Activated T-cell treated with anti-CD3 and anti-CD28 coated beads for 4 hours (primary cell): ENCODE measurements at places on chromosomes 4 and X.

DNA sequence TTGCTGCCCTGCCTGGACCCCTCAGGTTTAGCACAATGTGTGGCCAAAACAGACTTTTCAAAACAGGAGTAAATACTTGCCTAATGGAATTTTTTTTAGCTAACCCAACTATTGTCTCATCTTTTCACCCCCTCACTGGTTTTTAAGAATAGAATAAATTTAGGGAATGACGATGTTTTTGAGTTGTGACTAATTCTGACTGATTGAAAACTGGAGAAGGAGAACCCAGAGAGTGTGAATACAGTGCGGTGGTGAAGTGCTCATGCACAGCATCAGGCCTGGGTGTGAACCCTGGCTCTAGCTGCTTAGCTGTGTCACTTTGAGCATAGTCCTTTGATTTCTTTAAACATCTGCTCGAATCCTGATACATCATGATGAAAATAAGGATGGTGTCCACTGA is 10.5 kb downstream of the ANTXR2 start:
- no peak for DNase-seq

DNA sequence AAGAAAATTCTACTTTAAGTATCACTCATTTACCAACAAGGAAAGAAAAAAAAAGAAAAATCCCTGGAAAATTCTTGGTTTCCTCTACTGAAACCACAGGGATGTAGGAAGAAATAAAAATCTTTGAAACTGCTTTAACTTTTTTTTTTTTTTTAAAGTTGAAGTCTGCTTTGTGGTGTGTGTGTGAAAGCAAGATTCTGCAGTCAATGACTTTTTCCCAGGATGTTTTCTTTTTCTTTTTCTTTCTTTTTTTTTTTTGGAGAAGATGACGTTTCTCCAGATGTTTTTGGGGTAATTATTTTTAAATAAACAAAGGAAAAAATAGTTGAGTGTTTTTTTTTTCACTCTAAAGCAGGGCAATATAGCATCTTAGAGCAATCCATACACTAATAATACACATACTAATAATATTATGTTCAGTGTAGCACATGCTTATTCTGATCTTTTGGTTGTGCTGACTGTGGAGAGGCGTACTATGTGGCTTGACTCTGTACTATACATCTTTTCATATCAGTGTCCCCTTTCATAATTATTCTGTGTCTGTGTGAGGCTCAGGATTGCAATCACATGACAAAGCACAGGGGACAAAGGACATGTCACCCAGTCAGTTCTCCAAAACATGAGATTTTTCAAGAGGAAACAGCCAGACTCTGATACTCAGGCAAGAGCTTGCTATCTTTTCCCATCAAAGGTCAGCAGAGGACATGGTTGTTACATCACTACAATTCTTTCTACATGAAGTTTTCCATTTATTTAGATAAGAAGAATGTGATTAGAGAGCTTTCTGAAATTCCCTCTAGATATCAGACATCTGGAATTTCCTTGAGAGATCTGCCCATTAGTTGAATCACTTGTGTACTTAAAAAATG is 111.0 kb downstream of the PDE5A start:
- DNase-seq, result no peak

DNA sequence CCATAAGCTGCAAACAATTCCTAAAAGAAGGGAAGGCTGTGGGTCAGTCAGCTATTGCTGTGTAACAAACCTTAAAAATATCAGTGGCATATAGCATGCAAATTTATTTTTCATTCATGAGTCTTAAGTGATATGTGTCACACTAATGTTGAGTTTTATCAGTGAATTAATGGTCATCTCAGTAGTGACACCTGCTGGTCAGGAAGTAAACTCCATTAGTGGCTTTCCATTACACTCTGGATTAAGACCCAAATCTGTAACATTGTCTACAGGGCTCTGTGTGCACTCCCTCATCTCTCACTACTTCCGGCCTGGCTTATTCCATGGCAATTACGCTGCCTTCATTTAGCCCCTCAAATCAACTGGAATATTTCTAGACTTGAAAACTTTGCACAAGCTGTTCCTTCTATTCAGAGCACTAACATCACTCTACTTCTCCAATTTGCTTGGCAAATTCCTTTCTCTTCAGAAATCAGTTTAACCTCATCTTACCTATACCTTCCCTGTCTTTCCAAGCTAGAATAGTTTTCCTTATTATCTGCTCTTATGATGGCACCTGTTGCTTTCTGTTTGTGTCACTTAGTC is 217.3 kb upstream of the TAPT1 start:
- no peak for DNase-seq

- DNase-seq, result no peak
These were observed 183.3 kb upstream of the INTU start for GRCh38 chr4:127449449-127449848.

GRCh38 chr4:6960154-6960553 is 50.5 kb downstream of the TBC1D14 start:
- DNase-seq, result no peak

DNA sequence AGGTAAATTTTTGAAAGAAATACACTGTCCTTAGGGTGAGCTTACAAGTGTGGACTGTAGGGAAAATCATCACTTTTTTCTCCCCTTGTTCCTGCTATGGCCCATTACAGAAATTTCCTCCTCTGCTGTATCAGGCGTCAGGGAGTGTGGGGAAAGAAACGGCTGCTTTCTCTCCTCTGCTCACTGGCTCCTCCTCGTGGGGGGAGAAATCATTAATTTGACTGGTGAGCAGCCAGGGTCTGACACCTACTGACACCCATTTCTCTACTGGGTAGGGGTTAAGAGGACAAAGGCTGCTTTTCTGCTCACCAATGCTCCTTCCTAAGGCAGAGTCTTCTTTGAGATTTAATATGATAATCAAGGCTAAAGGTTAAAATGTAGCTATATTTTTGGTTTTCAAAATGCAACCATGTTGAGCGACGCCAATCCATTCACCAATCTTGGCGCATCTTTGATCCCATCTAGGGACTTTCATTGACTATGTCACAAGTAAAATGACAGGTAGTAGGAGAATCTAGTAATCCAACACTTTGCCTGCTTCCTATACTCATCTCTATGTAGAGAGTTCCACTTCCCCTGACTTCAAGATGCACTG is 25.1 kb downstream of the SETD7 start:
- DNase-seq, result peak; percentile 57

DNA sequence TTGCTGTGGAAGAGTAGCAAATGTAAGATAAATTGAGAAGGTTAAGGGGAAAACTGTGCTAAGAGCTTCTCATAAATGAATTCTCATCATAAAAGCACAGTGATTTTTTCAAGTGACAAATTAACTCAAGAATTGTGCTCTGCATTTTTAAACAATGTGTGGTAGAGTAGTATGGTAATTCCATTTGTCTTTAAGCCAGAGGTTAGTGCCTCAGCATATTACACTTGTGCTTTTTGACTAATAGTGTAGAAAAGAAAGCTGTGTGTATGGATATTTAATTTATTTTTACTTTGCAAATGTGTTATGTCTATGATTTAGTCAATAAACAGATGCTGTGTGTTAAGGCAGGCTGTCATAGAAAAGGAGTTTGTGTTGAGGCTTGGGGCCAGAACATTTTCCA is 61.0 kb downstream of the FHIP1A start:
- DNase-seq, result no peak

GRCh38 chr4:153785910-153786721 is 2.8 kb downstream of the SFRP2 start:
- DNase-seq, result no peak

DNA sequence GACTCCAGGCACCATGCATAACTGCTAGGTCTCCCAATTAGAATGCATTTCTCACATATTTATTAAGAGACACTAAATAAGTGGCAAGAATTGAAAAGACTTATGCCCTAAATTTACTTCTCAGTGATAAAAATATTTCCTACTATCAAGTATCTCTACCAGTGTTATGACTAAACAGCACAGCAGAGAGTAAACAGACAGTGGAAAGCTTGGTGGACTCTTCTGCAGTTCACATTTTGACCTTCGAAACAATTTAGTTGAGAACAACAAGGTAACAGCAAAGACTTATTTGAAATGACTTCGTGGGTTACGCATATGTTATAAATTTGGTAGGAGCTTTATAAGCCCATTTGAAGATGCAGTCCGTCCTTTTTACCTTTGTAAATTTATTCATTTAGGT is 16.3 kb upstream of the MAML3 start:
- DNase-seq, result no peak

- no peak for DNase-seq
These were observed 217.1 kb upstream of the SMIM31 start for GRCh38 chr4:164536814-164537213.

DNA sequence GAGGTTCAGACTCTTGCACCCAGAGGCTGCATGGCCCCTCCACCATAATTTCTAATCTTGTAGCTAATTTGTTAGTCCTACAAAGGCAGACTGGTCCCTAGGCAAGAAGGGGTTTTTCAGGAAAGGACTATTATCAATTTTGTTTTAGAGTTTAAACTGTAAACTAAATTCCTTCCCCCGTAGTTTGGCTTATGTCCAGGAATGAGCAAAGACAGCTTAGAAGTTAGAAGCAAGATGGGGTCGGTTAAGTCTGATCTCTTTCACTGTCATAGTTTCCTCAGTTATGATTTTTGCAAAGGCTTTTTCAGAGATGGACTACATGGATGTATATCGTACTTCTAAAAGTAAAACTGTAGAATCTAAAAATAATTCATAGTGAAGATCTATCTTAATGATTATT is 258.1 kb upstream of the IL1RAPL1 start:
- no peak for DNase-seq

- DNase-seq, result no peak
These were observed 25.6 kb downstream of the ZRSR2 start for GRCh38 chrX:15815779-15816437.

GRCh38 chr4:149999485-150000074 is 78.7 kb upstream of the DCLK2 start:
- no peak for DNase-seq

- no peak for DNase-seq
These were observed 90.2 kb downstream of the NHS start for GRCh38 chrX:17465201-17465600.

DNA sequence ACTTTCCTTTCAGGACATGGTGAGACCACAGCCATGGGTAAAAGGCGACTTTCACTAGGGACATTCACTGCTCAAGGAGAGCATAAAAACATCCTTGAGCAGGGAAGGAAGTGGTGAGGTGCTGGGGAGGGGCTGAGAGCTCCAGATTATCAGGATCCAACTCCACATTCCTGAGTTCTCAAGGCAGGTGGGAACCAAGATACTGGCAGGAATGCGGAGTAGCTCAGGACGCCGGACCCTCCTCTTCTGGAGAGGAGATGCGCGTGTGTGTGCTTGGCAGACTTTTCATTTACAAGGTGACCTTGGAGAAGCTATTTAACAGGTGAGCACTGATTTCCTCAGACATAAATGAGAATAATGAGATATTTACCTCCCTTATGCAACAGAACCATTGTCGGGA is 41.3 kb upstream of the TXK start:
- DNase-seq, result no peak

DNA sequence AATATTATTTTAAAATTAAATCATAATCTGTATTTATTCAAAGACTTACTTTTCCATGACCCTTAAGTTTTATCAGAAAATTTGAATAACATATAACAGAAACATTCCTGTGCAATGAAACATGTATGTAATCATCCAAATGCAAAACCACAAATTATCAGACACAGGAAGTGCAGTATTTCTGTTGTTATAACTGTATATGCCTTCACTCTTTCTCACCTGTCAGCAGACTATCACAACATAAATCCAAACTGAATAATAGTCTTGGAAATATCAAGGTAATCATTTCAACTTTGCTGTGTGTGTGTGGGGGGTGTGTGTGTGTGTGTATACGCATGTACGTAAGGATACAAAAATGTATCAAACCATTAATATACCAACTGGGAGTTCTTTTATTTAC is 285.9 kb downstream of the SLC7A11 start:
- no peak for DNase-seq

- DNase-seq, result no peak
These were observed 1958.6 kb downstream of the C4orf33 start for GRCh38 chr4:131054489-131055019.

DNA sequence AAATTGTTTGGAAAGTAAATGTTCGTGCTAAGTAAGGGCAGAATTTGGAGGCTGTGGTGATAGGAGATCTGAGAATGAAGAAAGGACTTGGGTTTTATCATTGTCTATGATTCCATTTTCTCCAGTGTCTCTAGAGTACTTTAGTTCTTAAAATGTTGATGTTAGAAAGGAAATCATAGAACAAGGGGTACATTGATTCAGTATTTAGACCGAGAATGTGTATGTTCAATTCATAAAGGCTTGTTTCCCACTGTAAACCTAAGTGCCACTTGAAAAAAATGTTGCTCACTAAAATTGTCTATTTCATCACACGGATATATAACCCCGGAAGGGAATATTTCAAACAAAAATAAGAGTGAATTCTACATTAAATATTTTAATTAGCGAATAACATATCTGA is 159.3 kb upstream of the ETNPPL start:
- DNase-seq, result no peak

GRCh38 chrX:107673431-107673830 is 45.1 kb downstream of the PRPS1 start:
- no peak for DNase-seq

GRCh38 chr4:33465565-33465964 is 2745.4 kb downstream of the PCDH7 start:
- DNase-seq, result no peak

DNA sequence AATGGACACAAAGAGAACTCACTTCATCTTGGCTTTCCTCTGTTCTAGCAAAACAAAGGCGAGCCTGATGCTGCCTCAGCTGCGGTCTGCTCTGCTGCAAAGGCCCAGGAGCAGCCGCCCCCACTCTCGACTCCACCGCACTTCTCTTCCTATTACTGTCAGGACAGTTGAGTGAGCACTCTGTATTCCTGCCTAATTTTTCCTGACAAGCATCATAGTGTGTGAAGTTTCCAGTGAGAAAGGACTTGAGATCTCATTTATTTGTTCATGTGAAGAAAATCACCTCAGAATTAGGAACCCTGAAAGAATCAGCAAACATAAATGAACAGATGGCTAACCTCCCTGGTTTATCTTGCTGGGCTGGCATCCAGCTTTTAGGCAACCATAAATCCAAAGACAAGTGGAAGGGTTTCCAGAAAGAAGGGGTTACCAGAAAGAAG is 15.6 kb downstream of the SCARB2 start:
- DNase-seq, result no peak

DNA sequence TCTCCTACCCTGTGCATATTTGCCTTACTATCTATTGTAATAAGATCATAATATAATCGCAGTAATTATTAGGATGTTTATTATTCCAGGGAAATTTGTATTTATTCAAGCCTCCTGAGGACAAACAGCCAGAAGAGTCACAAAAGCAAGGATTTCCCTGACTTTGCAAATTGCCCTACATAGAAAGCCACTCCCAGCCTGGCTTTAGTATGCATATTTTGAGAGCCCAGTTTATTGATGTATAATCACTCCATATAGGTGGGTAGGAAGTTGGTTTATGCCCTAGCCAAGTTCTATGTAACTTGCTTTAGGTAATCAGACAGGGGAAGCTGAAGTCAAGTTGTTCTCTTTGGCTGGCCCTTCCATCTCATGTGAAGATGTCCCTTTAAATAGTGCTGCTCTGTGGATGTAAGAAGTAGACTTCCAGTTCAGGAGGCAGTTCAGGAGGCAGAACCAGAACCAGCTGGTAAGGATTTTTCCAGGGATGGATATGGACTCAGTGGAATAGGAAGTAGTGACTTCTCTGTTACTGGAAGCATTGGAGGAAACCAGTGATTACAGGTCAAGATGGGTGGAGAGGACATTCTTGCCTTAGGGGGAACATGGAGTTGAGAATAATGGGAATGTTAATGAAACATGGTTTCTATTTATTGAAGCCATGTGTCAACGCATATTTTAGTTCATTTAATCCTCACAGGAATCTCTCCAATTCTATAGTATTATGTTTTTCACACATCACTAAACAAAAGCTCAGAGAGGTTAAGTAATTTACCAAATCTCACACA is 70.5 kb upstream of the KIT start:
- no peak for DNase-seq

GRCh38 chr4:112726041-112726440 is 89.1 kb downstream of the LARP7 start:
- DNase-seq, result no peak
